NCI-H1417 (cell line): ENCODE measurements at places on chromosomes 2 and 18.

GRCh38 chr2:231905026-231905425 lies 21.2 kb downstream of the NPPC start:
- no peak for DNase-seq

GRCh38 chr2:166333801-166334200 lies 41.9 kb downstream of the SCN9A start:
- peak; percentile 0 for DNase-seq

DNA sequence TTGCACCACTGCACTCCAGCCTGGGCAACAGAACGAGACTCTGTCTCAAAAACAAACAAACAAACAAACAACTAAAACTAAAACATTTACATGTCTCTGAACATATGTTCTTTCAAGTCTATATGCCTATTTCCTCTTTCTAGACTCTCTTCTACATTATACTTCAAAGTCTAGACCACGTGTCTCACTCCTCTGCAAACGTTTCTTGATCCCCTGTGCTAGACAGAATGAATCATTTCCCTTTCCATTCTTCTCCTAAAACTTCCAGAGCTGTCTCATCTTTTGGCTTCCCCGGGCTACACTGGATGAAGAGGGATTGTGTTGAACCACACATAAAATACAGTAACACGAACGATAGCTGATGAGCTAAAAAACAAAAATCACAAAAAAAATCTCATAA lies 67.1 kb downstream of the BAZ2B start:
- no peak for DNase-seq

- DNase-seq: no peak
Measured at GRCh38 chr18:6741232-6741663, 11.7 kb downstream of the ARHGAP28 start.

DNA sequence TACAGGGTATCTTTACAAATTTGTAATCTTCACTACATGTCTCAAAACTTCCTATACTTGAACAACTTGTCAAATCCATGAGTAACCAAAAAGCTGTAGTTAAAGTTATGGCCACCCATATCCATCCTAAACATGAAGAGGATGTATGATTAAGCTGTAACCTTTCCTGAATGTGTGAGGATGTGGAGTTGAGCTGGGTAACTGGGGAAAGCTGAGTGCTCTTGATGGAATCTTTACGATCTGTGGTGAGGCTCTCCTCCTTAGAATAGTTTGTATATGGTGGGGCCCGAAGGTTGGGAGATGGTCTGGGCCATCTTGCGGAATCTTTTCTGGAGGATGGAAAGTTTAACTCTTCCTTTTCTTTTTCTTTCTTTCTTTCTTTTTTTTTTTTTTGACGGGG lies 29.4 kb downstream of the DPP4 start:
- no peak for DNase-seq

- no peak for DNase-seq
Measured at GRCh38 chr2:85018049-85018447, 47.1 kb downstream of the KCMF1 start.
